ENCODE measurements at places on chromosomes 2 and 18.

- DNase-seq = no peak
These were observed 174.6 kb upstream of the TPO start for GRCh38 chr2:1238598-1239138.

DNA sequence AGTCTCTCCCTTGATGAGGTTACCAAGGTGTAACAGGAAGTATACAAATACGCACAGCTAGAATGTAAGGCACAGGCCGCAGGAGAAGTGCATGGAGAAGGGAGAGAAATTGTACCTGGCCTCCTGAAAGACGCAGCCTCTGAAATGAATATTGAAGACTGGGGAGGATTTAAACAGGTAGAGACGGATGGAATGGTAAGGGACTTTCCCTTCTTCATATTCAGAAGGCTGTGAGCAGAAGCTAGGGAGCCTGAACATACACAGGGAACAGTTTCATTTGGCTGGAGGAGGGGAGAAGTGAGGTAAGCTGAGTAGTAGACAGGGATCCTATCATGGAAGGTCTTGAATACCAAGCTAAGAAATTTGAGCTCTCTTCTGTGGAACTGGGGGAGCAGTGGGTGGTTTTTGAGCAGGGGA, 112.7 kb downstream of the ANKRD44 start:
- DNase-seq = no peak

- DNase-seq = no peak
These were observed 582.4 kb upstream of the RAB6C start for GRCh38 chr2:129396980-129397599.

DNA sequence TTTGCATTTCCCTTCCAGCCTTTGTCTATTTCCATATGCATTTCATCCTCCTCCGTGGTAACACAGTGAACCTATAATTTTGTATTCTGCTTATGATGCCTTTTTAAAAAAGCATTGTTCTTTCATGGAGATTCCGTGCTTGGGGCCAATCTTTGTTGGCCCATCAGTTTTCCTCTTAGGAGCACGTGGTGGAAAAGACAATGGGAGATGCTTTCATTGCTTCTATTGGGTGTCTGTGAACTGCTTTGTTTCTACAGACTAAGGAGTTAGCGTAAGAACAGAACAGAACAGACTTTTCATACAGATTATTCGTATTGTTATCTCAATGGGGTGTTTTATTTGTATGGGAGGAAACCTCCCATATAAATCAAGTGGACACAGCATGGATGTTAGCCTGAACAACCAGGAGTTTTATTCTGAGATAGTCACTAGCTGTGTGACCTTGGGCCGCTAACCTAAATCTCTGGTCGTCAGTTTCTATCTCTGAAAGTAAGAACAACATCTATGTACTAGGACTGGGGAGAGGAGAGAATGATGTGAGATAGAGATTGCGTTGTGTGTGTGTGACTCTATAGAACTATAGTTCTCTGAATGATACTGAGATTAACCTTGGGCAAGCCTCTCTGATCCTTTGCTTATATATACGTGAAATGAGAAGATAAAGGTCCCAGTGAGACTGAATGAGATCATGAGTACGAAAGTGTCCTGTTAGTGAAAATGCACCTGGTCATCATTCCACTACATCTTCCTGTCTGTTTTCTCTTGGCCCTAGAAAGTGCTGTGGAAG, 22.9 kb upstream of the YWHAQ start:
- DNase-seq = no peak

DNA sequence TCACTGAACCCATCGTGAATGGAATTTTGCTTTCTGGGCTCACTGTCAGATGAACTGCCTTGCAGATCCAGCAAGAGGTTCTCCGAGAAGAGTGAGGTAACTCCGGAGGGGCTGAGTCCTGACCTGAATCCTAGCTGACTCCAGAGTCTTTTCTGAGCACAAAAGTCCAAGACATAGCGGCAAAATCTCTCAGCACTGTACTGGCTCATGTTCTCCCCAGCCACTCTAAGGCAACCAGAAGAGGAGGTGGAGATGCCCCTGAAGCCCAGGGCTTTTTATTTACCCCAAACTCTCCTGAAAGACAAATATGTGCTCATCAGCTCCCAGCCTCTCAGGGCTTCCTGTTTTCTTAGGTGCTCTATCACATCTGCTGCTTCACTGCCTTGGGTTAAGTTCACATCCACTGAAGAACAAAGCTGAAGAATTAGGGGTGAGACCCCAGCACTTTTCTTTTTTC, 221.8 kb downstream of the MREG start:
- DNase-seq = no peak

- no peak for DNase-seq
These were observed 558 bp downstream of the DNAJC10 start for GRCh38 chr2:182716650-182716979.

DNA sequence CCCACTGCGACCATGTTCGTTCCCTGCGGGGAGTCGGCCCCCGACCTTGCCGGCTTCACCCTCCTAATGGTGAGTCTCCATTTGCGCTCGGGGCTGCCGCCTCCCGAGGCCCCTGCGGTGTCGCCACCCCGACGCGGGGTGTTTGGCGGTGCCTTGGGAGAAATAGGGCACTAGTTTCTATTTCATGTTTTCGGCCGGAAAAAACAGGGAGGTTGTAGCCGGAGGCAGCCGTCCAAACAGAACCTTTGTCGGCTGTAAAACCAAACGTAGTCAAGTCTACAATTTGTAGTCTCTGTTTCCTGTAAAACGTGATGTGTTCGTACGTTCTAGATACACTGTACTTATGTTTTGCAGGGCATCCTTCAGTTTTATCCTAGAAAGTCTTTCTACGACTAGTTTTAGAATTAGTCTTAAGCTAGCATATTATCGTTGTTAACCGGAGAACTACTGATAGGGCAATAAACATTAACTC, 290 bp downstream of the PSMG2 start:
- DNase-seq = no peak

DNA sequence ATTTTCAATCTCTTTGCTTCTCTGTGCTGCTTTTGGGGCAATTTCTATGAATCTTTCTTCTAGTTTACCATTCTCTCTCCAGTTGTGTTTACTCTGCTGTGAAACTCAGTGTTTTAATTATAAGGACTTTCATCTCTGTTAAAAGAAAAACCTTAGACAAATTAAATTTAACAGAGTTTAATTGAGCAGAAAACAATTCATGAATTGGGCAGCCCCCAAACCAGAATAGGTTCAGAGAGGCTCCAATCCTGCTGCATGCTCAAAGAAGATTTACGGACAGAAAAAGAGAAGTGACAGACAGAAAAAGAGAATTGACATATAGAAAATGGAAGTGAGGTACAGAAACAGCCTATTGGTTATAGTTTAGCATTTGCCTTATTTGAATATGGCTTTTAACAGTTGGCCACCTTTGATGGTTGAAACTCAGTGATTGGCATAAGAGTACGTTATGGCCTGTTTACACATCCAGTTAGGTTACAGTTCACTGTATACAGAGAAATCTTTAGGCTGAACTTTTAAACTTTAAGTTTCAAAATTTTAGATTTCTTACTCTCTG, 120.4 kb downstream of the RNF152 start:
- no peak for DNase-seq

DNA sequence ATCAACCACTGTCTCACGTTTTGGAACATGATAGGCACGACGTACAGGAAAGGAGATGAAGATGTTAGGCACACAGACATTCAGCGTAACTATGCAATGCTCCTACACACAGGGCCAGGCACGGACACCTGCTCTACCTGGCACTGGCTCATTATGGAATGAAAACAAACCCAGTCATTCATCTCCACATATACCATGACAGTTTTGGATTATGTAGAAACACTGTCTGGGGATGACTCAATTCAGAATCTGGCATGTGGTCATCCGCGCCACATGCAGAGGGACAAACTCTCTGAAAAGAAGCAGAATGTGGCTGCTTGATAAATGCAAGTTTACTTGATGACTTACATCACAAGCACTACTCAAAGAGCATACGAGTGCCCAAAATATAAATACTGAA, 29.5 kb upstream of the NFU1 start:
- no peak for DNase-seq
